ENCODE measurements at places on chromosomes 12 and 14.
A peak's percentile ranks its signal among the peaks of the same experiment; 100 is the strongest.

DNA sequence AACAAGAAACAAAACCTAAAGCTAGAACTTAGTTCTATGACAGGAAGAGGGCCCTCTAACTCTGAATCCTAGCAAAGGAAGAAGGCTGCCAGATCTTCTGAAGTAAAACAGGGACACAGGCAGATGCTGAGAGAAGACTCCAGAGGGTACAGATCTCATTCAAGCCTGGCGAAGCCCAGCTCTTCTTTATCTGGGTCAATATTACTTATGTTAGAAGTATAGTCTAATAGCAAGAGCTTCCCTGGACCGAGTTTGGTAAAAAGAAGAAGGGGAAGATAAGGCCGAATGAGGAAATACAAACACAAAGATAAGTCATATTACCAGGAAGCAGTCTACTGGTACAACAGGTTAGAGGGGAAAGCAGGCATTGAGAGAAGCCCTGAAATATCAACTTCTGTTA, 79.9 kb upstream of the CCDC91 start:
- no peak for DNase-seq

GRCh38 chr14:104974146-104974541, 4.0 kb downstream of the AHNAK2 start:
- DNase-seq = no peak

- DNase-seq = peak; percentile 35
These were observed 5.9 kb upstream of the APOLD1 start for GRCh38 chr12:12779529-12779928.

GRCh38 chr12:14605401-14605989, 37.8 kb upstream of the PLBD1 start:
- DNase-seq = no peak

- peak; percentile 84 for DNase-seq
These were observed 217.3 kb downstream of the MON2 start for GRCh38 chr12:62683776-62684569.

- DNase-seq = no peak
These were observed 325 bp upstream of the CLIP1 start for GRCh38 chr12:122422730-122423257.

GRCh38 chr12:5047729-5048128, 4.0 kb downstream of the KCNA5 start:
- no peak for DNase-seq

DNA sequence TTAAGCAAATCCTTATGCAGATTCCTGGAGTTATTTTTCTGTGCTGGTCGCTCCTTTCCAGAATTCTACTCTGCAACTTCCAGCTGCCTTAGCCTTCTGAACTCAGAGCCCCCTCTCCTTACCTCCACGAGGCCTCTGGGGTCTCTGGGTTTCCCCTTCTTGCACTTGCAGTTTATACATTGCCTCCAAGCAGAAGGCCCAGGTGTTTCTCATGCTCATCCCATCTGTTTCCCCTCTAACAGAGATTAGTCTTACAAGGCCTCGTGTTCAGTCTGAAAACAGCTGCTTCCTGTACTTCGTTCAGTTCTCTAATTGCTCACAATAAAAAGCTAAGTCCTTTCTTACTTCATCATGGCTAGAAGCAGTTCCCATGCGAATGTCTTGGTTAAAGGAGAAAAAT, 134.4 kb upstream of the FGD4 start:
- peak; percentile 48 for DNase-seq

- no peak for DNase-seq
These were observed 72.9 kb downstream of the LMNTD1 start for GRCh38 chr12:25480145-25480544.

GRCh38 chr12:45121224-45121623, 70.3 kb upstream of the DBX2 start:
- no peak for DNase-seq

DNA sequence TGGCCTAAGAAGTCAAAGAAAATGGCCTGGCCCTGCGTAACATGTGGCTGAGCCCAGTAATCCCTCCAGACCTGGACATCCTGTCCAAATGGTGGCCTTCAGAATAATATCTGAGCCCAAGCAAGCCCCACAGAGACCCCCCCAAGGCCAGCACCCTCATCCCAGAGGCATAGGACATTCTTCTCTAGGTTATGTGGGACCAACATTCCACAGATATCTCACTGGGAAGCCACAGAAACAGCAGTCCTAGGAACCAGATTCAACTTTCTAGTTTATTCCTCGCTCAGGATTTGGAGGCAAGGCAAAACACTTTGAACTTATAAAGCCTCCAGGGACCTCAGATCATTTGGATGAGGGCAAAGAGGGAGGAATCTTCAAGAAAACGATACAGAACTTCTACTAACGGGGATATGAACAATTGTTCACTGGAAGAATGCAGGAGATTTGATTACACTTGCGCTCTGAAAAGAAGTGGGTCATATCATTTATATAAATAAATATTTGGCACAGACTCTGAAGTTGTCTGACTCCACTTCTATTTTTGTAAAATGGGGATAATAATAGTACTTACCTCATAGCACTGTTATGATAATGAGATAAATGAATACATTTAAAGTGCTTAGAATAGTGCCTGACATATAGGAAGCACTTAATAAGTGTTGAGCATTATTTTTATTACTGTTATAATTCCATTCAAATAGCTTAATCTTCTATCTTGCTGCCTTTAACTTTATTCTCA, 171.5 kb downstream of the NUAK1 start:
- DNase-seq = no peak

DNA sequence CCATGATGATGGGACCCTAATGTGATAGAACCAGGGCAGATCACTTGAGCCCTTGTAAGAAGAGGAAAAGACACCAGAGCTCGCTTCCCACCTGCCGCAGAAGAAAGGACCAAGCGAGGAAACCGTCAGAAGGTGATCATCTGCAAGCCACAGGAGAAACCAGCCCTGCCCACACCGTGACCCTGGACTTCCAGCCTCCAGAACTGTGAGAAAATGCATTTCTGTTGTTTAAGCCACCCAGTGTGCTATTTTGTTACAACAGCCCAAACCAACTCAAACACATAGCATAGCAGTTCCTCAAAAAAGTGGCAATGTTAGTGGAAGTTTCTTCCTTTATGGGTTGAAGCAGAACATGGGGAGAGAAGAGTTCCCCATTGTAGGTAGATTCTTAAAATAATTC, 107.9 kb upstream of the BCL2L14 start:
- no peak for DNase-seq

DNA sequence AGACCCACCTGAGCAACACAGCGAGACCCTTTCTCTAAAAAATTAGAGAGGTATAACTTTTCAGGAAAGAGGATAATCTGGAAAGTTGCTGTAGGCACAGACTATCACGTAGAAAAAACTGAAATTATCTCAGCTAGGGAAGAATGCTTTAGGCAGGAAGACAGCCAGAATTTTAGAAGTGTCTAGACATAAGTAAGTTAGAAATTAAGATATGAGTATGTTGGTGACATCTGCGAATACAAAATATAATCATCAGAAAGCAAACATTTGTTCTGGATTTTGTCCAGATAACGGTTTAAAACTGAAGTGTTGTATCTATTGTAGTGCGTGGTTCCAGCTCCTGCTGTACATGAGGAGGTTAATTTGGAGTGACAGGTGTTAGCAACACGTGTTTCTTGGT, 123.2 kb downstream of the FBXL14 start:
- DNase-seq = no peak

GRCh38 chr14:44759277-44759676, 202.5 kb downstream of the KLHL28 start:
- DNase-seq = no peak

GRCh38 chr14:60777856-60778578, 43.5 kb downstream of the MNAT1 start:
- DNase-seq = no peak

GRCh38 chr14:62118461-62118860, 356.2 kb downstream of the SNAPC1 start:
- peak; percentile 36 for DNase-seq

DNA sequence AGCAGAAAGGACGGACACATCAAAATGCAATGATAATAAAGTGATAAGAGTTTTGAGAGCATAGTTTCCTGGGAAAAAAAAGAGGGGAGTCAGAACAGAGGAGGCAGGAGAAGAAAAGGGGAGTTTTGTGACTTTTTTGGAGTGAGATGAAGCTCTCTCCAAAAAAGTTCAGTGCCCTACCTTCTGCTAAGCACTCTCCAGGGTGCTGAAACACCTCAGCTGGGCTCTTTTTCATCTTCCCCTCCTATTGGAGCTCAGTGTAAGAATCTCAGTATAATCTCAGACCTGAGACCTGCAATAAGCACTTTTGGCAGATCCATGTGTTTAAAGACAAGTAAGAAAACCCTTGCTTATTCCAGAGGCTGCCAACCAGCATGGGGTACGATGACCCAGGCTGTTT, 58.9 kb upstream of the SRRM4 start:
- peak; percentile 48 for DNase-seq

DNA sequence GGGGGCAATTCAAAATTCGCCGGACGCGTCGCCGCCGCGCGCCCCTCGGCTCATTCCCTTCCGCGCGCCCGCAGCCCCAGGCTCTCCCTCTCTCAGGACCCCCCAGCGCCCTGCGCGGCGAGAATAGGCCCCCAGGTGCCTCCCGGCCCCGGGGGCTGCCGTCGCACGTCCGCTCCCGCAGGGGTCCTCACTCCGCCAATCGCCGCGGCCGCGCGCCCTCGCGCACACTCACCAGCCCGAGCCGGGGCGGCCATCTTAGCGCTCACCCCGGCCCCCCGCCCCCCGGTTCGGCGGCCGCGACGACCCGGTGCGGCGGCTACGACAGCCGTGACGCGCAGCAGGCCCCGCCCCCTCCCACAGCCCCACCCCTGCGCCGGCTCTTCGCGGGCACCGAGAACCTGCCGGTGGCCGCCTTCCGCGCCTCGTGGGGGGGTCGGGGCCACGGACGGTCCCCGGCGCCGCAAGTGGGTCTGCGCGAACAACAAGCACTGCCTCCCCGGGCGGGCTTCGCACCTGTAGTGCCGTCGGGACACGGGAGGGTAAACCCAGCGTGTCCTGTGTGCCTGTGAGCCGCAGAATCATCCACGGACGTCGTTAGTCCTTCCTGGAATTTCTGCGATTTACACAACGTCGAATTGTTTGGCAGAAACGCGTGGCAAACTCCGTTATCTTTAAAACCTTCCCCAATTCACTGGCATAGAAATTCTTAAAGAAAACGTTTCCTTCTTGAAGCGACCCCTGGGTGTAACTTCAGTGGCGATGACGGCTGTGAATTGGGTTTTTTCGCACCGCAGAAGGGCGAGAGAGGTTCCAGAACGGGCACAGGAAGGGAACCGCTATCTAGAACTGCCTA, 2.5 kb downstream of the USP44 start:
- DNase-seq = peak; percentile 72

GRCh38 chr12:52241205-52241842, 8.3 kb downstream of the KRT7 start:
- DNase-seq = no peak

- no peak for DNase-seq
These were observed 8.9 kb upstream of the GLRX5 start for GRCh38 chr14:95525999-95526398.

Measured in eye (tissue), 1 donor.